ENCODE measurements at places on chromosomes 5 and 9.

DNA sequence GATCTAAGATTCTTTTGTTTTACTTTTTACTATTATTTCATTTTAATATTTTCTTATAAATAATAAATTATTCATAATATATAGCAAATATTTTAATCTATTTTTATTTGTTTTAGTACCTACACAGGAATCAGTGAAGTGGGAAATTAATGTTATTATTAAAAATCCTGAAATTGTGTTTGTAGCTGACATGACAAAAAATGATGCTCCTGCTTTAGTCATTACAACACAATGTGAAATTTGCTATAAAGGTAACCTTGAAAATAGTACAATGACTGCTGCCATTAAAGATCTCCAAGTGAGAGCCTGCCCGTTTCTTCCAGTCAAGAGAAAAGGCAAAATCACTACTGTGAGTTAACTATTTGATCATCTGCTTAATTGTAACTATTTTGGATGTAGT, 138.7 kb downstream of the VPS13A start:
- DNase-seq, result no peak

DNA sequence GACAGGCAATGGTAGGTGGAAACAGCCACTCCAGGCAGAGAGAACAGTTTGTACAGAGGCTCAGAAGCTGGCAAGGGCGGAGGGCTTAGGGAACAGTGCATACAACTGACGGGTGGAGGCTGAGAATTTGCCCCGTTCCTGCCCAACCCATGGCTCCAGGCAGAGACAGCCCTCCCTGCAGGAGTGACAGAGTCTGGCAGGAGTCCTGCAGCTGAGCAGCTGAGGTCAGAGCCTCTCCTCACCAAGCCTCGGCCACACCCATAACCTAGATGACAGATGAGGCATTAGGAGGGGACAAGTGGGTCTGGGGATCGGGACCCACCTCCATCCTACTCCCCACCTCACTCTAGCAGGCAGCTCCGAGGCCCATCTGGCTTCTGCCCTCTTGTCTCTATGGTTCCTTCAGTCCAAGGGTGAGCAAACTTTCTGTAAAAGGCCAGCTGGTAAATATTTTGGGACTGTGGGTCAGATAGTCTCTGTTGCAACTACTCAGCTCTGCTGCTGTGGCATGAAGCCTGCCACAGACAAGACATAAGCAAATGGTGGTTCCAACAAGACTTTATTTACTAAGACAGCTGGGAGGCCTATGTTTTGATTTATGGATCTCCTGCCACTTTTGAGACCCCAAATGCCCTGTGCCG, 83.7 kb downstream of the SH3TC2 start:
- DNase-seq, result no peak

DNA sequence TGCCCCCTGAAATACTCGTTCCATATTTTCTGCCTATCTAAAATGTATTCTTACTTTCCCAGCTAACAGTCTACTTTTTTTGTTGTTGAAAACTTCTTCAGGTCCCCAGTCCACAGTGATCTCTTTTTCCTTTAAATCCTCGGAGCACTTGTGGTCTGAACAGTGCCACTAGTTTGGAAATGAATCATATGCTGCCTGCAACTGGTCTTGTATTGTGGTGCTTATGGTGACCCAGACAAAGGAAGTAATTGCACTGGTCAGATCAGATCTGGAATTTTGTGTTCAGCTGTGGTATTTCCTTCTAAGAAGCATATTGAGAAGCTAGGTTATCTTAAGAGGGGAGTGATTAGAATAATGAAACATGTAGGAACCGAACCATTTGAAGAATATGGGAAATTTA, 2.9 kb downstream of the UNC13B start:
- no peak for DNase-seq

GRCh38 chr9:126474206-126474765, 139.4 kb upstream of the LMX1B start:
- no peak for DNase-seq

DNA sequence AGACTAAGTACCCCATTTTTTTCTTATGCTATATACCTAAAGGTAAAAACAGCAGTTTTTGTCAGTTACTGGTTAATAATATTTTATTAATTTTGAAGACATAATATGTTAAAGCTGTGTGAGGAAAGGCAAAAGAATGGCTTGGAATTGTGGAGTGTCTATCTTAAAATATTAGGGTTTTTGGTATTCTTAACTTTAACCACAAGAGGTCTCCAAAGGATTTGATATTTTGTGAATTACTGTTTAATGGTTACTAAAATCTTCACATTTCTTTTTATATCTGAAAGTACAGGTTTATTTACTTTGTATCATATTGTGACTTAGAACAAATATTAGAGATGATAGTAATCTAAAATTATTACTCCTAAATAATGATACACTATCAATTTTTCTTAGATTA, 32.0 kb upstream of the DHFR start:
- DNase-seq, result no peak

DNA sequence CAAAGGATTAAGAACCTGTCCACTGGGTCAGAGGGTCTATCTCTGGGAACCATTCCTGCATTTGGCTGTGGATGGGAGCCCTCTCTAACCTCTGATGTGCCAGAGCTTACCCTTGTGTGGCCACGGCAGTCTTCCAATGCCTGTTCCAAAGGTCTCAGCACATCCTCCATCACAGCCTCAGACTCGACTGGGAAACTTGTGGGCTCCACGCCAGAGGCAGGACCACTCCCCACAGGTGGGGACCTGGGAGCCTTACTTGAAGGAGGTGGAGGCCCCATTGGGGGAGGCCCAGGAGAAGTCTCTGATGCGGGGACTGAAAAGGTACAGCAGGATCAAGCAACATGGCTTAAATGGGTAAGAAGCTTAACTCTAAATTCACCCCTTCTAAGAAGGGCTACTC, 4.4 kb downstream of the EIF4EBP3 start:
- DNase-seq, result no peak

GRCh38 chr5:90985341-90985740, 397.8 kb downstream of the ARRDC3 start:
- DNase-seq, result no peak

GRCh38 chr5:146592352-146592751, 76.4 kb upstream of the GPR151 start:
- DNase-seq, result no peak

GRCh38 chr5:32055891-32056866, 117.9 kb downstream of the GOLPH3 start:
- DNase-seq, result no peak

GRCh38 chr5:65967288-65968066, 41.1 kb downstream of the ERBIN start:
- DNase-seq, result no peak

DNA sequence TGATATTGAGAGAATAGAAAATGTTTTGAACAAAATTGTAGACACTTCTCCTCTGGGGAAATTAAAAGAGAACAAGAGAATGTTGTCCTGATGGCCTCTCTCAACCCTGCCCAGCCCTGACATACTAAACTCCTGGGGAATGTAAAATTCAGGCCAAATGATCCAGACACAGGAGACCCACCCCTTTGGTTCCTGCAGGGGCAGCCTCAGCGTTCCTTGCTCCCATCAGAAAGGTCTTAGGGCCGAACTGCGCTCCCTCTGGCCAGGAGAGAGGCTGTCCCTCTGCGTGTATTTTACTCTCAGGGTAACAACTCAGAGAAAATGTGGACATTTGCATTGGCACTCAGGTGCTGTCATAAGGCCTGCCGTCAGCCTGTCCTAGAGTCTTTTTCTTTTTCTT, 616.3 kb upstream of the KLF4 start:
- DNase-seq, result no peak

DNA sequence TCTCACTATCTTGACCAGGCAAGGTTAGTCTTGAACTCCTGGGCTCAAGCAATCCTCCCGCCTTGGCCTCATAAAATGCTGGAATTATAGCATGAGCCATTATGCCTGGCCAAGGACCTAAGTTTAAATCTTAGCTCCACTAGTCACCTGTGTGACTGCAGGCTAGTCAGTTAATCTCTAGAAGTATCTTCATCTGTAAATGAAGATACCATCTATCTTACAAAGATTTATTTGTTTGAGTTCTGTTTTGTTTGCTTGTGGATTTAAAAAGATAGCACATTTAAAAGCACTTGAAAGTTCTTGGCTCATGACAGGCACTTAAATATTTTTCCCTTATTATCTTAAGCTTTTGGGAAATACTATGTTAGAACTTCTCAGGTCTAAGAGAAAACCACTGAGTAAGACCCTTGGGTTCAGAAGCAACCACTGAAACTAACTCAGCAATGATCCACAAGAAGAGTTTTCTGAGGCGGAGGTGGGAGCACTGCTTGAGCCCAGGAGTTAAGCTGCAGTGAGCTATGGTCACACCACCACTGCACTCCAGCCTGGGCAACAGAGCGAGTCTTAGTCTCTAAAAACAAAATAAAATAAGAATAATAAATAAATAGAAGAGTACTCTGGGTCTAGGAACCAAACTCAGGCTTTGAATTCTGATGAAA, 19.1 kb downstream of the TMEM245 start:
- DNase-seq, result no peak

- DNase-seq, result no peak
Measured at GRCh38 chr9:128323212-128323730, 632 bp downstream of the COQ4 start.

DNA sequence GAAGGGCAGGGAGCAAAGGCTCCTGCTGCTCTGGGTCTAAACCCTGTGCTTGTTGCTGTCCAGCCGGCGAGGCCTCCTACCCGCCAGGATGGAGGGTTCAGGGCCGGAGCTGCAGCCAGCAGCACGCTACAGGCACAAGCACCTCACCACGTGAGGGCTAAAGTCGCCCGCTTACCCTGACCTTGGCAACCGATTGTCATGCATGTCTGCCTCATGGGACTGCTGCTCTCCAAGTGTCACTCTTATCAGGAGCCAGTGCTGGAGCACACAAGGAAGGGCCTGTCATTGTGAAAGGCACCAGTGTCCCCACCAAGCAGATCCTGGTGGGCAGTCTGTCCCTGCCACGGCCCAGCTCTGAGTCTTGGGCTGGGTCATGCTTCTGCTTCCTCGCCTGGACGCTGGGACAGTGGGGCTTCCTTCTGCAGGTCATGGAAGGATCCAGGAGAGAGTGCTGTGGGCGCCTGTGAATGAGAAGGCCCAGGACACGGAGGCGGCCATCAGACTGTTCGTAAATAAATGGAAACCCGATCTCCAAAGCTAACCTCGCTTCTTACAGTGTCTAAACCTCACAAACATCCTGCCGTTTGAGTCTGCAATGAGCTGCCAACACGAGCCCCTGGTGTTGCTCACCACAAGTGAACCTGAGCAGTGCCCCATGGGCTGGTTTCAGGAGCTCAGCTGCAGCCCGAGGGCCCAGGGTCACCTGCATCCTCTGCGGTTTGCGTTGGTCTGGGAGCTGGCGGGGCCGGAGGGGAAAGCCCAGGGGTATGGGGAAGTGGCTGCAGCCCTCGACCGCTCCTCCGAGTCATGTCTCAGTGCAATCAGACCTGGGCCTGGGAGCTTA, 58.2 kb upstream of the RXRA start:
- no peak for DNase-seq

DNA sequence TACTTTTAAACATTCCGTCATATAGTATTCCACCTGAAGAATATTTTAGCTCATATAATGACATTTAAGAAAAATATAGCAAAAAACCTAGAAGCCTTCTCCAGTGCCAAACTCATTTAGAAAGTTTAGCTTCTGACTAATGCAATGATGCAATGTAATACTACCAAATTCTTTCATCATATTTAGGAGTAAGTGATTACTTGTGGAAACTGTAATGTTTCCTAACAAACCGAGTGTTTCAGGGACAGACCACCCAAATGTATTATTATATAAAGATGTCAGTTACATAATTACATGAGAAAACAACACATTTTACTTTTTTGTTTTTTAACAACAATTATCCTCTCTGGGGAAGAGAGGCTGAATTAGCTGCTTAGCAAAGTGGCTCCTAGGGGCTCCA, 316.2 kb downstream of the ARL15 start:
- DNase-seq, result no peak

Measured in stimulated activated CD8-positive, alpha-beta memory T cell treated with anti-CD3 and anti-CD28 coated beads, Interleukin-15, amount 100 ng/mL, for 24 hours (primary cell).